ENCODE measurements at places on chromosomes 3 and 15. TPM values are rescaled to one million over a fixed set of nuclear protein-coding genes. Genes with fewer than 3 reads are reported as not detected.

Gene NR1I2
- under 0.01 TPM for total RNA-seq

Gene U2SURP
- 56.4 TPM for total RNA-seq

Gene CYP1A2
- total RNA-seq, result not detected

Gene SUSD5
- total RNA-seq, result not detected

Gene WHAMM
- total RNA-seq, result 7.4 TPM

Gene CPB1
- not detected for total RNA-seq

Gene OR4F15
- not detected for total RNA-seq

Gene CCNB2
- total RNA-seq, result 1.7 TPM

Gene CSTA
- total RNA-seq, result 450 TPM

Gene KLHL40
- total RNA-seq, result not detected

Gene LDHAL6B
- total RNA-seq, result not detected

Gene CKMT1A
- 21.5 TPM for total RNA-seq

Gene SLC7A14
- total RNA-seq, result under 0.01 TPM

Gene CACNA2D3
- 1.0 TPM for total RNA-seq

Gene ALDH1A3
- 355 TPM for total RNA-seq

Gene ITIH1
- total RNA-seq, result not detected

Gene MELTF
- 24.5 TPM for total RNA-seq

Gene ANO10
- 30.1 TPM for total RNA-seq

Gene CAND2
- 4.3 TPM for total RNA-seq

Gene ZNF662
- 1.2 TPM for total RNA-seq

Gene FBLN2
- 1.4 TPM for total RNA-seq

Gene ALG1L2
- total RNA-seq, result not detected

Measured in nasal cavity respiratory epithelium epithelial cell of viscerocranial mucosa (primary cell).